Left colon (tissue), 2 donors: ENCODE measurements at places on chromosomes 6 and 20. TPM values are rescaled to one million over a fixed set of nuclear protein-coding genes. Genes with fewer than 3 reads are reported as not detected.

- DNase-seq: no peak
These were observed 12.8 kb downstream of the ADNP start for GRCh38 chr20:50918403-50918802.

DNA sequence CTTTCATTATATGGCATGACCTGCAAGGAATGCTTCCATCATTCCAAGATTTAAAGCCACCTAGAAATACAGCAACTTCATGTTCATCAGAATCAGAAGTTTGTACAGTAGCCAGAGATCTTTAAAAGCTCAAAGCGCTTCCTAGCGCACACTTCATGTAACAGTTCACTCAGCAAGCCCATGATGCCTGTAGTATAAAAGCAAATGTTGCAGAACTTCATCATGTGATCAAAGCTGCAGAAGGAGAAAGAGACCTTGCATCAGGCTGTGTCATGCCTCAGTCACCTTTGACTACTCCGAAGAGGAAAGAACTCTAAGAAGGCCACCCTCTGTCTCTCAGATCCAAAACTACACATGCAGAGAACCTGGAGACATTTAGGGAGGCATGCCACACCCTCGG is 78.5 kb downstream of the AGPAT4 start:
- DNase-seq: no peak

Gene KIF25
- total RNA-seq: 0.27 TPM

DNA sequence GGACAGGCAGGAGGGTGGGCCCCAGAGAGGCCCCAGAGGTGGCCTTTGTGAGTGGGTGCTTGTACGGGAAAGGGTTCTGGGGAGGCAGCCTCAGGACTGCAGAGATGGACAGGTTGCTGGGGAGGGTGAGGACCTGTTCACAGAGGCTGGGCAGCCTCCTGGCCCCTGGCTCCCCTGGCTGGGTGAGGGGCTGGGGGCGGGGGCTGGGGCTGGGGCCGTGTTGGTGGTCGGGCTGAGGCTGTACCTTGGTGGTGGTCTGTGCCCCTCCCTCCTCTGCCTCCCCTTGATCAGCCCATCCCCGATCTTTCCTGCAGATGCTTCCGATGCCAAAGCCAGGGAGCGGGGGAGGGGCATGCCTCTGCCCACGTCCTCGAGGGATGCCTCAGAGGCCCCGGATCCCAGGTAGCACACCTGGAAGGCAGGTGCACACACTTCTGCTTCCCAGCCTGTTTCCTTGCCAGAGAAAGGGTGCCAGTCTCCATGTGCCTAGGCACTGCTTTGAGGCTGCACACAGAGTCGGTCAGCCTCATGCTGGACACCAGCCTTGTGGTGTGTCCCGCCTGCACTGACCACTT is 4.8 kb downstream of the TCEA2 start:
- DNase-seq: no peak

DNA sequence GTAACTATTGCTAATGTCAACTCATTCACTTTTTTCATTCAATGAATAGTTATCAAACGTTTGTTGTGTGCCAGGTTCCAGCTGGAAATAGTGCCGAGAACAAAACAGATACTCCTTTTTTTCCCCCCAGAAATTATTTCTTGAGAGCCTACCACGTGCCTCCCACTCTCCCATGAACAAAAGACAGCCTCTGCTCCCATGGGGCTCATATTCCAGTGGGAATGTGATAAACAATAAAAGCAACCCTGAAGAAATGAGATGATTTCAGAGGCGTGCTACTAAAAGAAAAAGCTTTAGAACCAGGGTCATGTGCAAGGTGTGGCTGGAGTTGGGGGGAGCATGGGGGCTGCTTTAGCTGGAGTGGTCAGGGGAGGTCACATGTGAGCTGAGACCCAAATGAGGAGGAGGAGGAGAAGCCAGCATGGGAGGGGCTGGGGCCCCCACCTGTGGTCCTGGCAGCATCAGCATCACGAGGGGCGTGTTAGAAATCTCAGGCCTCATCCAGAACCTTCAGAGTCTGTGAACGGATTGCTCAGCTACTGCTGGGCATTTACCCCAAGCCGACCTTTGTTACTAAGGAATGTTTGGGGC is 157.4 kb downstream of the EYA2 start:
- DNase-seq: no peak

Gene RNF182
- total RNA-seq: 0.06 TPM

Gene CCN6
- not detected for total RNA-seq

Gene ZNF391
- total RNA-seq: 1.8 TPM

- no peak for DNase-seq
These were observed 9.6 kb upstream of the KCNQ2 start for GRCh38 chr20:63482021-63482587.

GRCh38 chr20:14470977-14471661 is 133.7 kb upstream of the FLRT3 start:
- no peak for DNase-seq
